Kasumi-1 (cell line): ENCODE measurements at places on chromosomes 3 and 15.

DNA sequence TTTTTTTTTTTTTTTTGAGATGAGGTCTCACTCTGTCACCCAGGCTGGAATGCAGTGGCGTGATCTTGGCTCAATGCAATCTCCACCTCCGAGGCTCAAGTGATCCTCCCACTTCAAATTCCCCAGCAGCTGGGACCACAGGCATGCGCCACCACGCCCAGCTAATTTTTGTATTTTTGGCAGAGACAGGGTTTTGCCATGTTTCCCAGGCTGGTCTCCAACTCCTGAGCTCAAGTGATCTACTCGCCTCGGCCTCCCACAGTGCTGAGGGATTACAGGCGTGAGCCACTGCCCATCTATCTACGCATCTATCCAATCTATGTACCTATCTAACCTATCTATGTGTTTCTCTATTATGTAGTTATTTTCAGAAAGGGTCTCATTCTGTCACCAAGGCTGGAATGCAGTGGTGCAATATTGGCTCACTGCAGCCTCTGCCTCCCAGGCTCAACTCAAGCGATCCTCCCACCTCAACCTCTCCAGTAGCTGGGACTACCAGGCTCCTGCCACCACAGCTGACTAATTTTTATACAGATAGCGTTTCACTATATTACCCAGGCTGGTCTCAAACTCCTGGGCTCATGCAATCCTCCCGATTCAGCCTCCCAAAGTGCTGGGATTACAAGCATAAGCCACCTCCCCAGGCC lies 20.2 kb upstream of the GPX1 start:
- no peak for DNase-seq

DNA sequence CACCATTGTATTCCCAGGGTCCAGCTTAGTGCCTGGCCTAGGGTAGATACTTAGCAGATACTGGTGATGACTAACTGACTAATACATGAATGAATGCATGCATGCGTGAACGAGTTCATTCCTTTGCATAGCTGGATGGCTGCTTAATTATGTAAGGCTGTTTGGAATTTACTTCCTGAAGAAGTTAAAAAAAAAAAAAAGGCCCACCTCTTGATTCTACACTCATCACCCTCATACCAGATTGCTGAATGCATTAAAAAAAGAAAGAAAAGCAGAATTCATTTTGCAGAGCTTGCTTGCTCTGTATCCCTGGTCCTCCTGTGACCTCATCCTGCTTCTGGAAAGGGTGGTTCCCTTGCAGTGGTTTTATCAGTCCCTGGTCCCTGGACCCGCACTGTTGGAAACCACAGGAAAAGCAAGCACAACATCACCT lies 277.6 kb upstream of the CFAP20DC start:
- DNase-seq: no peak

DNA sequence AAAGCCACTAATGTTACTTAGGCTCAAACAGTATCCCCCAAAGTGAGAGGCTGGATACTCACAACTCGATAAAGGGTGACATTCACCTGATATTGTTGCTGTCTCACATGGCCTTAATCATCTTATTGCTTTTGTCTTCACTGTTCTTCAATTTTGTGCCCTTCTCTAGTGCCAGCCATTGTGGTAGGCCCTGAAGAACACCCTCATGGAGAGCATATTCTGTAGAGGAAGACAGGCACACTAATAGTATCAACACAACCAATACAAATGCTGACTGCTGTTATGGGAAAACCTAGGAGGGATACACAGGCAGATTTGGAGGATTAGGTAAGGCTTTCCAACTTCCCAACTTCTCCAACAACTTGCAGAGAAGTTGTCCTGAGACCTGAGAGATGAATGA lies 4.1 kb upstream of the BLM start:
- DNase-seq: no peak

GRCh38 chr3:193843474-193844301 lies 250.7 kb downstream of the OPA1 start:
- DNase-seq: no peak

DNA sequence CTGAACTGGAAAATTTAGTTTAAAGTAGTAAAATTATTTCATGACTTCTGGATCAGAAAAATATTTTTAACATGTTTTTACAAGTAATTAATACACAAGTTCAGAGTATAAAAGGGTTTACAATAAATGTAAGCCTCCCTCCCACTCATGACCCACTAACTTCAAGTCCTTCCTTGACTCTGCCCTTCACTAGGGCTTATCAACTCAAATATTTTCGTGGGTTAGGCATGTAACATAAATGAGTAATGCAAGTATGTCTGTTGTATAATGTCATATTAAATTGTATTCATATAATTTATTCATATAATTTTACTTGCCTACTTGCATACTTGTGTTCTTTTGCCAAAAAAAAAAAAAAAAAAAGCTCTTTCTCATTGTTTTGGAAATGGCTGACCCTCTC lies 3.4 kb upstream of the OPA1 start:
- no peak for DNase-seq

GRCh38 chr3:128490915-128491690 lies 1.9 kb downstream of the GATA2 start:
- DNase-seq: no peak

- DNase-seq: no peak
Observed at GRCh38 chr15:51193526-51193925, 98.8 kb upstream of the TNFAIP8L3 start.

DNA sequence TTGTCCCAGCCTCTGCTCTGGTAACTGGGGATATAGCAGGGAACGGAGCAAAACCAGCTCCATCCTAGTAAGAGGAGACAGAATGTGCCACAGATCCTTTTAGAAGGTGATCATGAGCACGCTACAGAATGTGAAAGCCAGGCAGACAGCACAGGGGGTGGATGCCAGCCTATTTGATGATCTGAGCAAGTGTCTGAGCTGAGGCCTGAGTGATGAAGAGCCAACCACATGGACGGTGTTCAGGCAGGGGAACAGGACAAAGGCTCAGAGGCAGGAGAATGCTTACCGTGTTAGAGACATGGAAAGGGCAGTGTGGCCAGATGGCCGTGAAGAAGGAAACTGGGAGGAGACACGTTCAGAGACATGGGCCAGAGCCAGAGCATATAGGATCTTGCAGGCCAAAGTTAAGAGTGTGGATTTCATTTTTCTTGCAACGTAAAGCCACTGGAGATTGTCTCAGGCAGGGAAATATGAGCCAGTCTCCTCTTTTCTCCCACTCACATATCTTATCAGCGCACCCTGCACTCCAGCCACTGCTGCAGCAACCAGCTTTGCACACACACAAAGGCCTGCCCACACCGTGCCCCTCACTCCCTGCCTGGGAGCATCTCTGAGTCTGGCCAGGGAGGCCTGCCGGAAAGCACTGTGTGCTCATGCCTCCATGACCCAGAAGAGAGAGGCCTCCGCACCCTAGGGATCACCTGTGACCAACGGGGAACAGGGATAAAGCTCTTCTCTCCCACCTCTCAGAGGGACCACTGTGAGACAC lies 20.1 kb downstream of the RAB43 start:
- no peak for DNase-seq

- no peak for DNase-seq
Observed at GRCh38 chr3:150588027-150588830, 14.9 kb upstream of the SELENOT start.
